ENCODE measurements at places on chromosomes 1 and 21. TPM values are rescaled to one million over a fixed set of nuclear protein-coding genes. Genes with fewer than 3 reads are reported as not detected.

The KRTAP21-2 gene
- total RNA-seq = not detected

The ACOT11 gene
- 18.8 TPM for total RNA-seq

The DNASE2B gene
- total RNA-seq = not detected

The SHISAL2A gene
- not detected for total RNA-seq

The HENMT1 gene
- 11.4 TPM for total RNA-seq

The ADARB1 gene
- total RNA-seq = 35.3 TPM

The MROH9 gene
- total RNA-seq = not detected

The FALEC gene
- not detected for total RNA-seq

The MAGI3 gene
- 34.7 TPM for total RNA-seq
